ENCODE measurements at places on chromosomes 2 and 18.

DNA sequence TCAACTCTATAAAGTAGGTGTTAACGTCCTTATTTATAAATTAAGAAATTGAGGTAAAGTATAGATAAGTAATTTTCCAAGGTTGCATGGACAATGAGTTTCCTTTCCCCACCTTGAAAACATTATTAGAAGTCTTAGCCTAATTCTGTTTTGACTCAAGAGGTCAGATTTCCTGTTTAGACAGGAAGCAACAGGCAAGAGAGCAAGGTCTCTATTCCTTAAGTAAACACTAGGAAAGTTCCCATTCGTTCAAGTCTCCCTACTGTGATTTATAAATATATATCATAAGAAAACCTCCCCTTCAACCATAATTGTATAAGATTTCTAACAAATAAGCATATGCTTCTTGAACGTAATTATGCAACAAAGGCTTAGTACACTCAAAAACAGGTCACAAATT lies 40.3 kb downstream of the CLASP1 start:
- no peak for DNase-seq

DNA sequence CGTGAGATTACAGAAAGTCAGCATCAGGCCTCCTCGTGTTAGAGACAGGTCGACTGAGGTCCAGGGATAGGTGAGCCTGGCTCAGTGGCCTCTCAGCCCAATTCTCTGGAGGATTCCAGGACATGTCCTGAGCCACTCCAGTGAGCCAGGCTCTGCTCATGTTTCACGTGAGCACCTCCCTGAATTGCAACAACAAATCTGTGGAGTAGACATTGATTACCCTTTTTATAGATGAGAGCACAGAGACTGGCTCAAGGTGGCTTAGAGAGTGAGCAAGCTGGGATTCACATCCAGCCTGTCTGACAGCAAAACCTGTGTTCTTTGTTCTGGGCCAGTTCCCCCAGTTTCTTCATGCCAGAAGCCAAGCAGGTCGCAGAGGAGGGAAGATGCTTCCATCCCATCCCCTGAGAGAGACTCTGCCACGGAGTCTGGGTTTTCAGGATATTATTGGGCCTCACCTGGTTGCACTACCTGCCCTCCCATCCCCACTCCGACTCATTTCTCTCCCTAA lies 46.4 kb downstream of the HS1BP3 start:
- no peak for DNase-seq

GRCh38 chr2:61722318-61722717 lies 131.5 kb downstream of the FAM161A start:
- no peak for DNase-seq

GRCh38 chr2:76252704-76253103 lies 542.0 kb upstream of the GCFC2 start:
- DNase-seq = no peak

DNA sequence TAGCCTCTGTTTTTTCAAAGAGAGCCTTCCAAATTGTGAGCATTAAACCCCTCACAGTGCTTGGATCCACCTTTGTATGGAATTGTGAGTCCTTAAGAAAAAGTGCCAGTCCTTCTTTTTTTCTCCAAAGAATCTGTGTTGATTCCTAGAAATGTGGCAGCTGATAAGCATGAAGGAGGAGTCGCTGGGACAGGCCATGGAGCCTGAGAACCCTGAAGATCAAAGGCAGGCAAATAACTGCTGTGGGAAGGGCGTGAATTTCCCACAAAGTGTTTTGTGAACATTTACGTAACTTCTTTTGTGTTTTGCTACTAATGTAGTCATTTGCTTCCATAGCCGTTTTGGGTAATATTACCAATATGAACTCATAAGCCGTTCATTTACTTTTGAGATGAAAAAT lies 27.7 kb upstream of the CHMP1B start:
- DNase-seq = no peak

GRCh38 chr2:240999873-241000541 lies 1.6 kb downstream of the SNED1 start:
- DNase-seq = no peak

- DNase-seq = no peak
These were observed 121.8 kb upstream of the EPAS1 start for GRCh38 chr2:46175419-46175818.

DNA sequence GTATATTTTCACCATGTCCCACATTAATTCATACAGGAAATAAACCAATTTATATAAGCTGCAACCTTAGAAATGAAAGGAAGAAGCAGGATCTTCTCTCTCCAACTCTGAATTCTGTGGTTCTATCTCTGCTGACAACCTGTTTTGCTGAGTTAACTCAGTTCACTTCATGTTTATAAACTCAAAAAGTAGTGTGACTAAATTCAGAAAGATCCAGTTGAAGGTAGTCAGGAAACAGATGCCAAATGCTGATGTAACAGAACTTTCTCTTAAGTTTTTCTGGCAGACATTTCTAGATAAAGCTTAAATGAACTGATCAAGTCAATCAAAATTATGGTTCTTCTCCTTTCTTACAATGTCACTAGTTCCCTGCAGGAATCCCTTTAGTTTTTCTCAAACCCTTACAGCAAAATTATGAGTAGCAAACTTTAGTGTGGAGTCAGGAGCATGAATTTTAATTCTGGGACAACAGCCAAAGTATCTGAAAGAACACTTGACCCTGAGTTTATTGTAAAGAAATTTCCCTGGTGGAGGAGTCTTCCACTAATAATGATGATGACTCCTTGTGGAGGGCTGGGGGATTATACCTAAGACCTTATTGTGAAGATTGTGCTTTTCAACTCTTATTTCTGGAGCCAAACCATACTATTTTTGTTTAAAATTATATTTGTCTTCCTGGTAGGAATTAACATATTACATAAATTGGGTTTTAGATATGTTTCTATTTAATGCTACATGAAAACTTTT lies 216.9 kb downstream of the MYO3B start:
- DNase-seq = no peak

GRCh38 chr18:8908792-8909510 lies 193.5 kb upstream of the NDUFV2 start:
- DNase-seq = no peak

GRCh38 chr2:72789241-72789640 lies 36.6 kb downstream of the EXOC6B start:
- no peak for DNase-seq

DNA sequence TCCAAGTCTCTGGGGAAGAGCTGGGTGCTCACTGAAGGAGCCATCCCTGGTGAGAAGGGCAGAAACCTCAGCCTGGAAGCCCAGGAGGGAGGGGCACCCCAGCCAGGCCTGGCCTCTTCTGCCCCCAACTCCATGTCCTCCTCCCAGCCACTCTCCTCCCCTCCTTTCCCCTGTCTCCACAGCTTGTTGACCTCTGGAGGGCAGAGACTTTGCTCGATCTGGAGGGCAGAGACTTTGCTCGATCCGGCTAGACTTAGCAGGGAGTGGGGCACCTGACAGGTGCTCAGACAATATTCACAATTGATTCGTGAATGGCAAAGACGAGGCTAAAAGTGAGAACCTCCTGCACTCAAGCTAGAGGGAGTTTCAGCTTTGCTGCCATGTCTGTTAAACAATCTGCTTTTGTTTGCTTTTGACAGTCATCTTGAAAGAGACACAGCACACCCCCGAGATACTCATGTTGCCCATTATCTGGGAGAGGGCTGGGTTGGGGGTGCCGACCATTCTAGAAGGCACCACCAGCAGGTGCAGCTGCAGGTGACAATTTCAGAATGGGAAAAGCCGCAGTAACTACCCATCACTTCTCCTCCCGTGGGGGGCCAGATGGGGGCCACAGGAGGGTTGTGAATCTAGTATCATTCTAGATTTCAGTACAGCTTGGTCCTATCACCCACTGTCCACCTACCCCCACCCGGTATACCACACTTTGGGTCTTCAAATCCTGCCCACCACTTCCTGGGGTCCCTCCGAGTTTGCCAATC lies 54.8 kb downstream of the DNMT3A start:
- DNase-seq = no peak

All from substantia nigra (tissue), 51 donors.